ENCODE measurements at places on chromosomes 5 and 9.

DNA sequence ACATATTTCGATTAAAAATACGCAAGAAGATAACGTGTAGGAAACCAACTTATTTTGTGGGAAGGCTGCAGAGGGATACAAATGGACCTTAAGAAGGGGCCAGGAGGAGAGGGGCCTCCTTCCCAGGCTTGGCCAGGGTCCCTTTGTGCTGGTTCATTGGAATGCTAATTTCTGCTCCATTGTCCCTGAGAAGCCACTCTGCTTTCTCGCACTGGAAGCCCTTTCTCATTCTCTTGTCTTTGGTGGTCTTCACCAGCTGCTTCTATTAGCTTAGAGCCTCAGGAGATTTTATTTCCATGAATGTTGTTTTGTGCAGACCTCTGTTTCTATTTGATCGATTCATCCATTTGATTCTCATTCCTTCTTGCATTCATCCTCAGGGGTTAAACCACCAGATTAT, 325.4 kb downstream of the TMEM38B start:
- H3K36me3 ChIP-seq: no peaks in the 10 kb centered on the region
- H3K4me1 ChIP-seq: no peaks in the 10 kb centered on the region
- DNase-seq: no peak
- H3K4me3 ChIP-seq: no peak overlapping the region
- no peak overlapping the region for H3K27ac ChIP-seq

- peaks cover 70% of the 10 kb centered on the region for H3K36me3 ChIP-seq
- peak overlapping the region; percentile 100 for H3K4me3 ChIP-seq
- H3K27me3 ChIP-seq: no peaks in the 10 kb centered on the region
- peaks cover 66% of the 10 kb centered on the region for H3K4me1 ChIP-seq
- peak overlapping the region; percentile 100 for H3K27ac ChIP-seq
Measured at GRCh38 chr9:114389612-114390368, 2.0 kb upstream of the AKNA start.

DNA sequence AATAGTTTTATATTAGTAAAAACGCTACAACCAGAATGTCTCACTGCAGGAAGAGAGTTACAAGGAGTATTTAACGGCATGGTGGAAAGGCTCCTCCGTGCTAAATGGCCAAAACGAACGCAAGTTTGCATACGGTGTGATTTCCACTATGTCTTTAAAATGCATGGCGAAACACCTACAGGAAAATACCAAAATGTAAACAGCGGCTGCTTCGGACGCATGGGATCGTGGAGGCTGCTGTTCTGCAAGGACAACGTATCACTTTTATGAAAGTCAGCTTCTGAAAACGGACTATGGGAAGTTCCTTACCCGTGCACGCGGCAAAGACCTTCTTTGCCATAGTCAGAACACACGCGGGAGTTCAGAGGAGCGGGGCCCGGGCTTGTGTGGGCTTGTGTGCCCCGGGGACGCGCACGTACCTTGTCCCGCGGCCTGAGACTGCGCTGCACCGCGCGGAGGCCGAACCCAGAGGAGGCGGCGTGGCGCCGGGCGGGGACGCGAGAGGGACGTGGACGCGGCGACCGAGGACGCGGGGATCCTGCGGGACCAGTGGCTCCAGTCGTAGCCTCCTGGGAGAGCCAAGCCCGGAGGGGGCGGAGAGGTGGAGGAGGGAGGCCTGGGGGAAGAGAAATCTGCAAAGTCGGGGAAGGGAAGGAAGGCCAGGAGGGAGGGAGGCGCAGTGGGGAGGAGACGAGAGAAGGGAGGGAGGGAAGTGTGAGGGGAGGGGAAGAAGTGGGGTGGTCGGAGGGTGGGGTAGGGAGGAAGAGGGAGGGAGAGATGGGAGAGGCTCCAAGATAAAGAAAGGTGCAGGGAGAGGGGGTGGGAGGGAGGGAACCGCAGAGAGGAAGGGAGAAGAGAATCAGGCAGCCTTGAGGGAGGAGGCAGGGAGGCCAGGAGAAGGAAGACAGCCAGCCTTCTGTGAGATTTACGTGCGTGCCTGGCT, at the start of gene CMBL:
Gene CMBL (minus strand): TSS at position 697 of the 943 bp plus-strand sequence. CDS start 17,140 bp downstream, outside the sequence.
- peak; percentile 41 for DNase-seq
- H3K36me3 ChIP-seq: no peaks in the 10 kb centered on the region
- peaks cover 9% of the 10 kb centered on the region for H3K4me1 ChIP-seq
- H3K4me3 ChIP-seq: peak within 1 kb of the TSS; percentile 67
- peaks cover 49% of the 10 kb centered on the region for H3K27me3 ChIP-seq

DNA sequence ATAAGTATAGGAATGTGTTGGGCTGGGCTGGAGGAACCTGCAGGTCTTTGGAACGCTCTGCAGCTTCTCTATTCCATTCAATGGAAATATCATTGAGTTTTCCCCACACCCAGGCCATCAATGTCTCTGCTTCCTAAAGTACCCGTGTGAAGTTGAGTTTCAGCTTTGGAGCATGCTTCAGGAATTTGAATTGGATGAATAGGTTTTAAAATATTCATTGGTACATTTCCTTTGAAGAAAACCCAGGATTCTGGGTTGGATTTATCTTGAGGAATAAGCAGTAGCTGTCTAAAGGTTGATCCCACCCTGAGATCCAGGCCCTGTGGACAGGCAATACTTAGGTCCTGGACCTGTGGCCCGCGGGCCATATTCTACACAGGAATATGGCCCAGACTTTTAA, 37.3 kb downstream of the INSYN2B start:
- H3K27ac ChIP-seq: no peak overlapping the region
- H3K4me3 ChIP-seq: no peak overlapping the region
- peaks cover 14% of the 10 kb centered on the region for H3K36me3 ChIP-seq
- peaks cover 3% of the 10 kb centered on the region for H3K4me1 ChIP-seq

DNA sequence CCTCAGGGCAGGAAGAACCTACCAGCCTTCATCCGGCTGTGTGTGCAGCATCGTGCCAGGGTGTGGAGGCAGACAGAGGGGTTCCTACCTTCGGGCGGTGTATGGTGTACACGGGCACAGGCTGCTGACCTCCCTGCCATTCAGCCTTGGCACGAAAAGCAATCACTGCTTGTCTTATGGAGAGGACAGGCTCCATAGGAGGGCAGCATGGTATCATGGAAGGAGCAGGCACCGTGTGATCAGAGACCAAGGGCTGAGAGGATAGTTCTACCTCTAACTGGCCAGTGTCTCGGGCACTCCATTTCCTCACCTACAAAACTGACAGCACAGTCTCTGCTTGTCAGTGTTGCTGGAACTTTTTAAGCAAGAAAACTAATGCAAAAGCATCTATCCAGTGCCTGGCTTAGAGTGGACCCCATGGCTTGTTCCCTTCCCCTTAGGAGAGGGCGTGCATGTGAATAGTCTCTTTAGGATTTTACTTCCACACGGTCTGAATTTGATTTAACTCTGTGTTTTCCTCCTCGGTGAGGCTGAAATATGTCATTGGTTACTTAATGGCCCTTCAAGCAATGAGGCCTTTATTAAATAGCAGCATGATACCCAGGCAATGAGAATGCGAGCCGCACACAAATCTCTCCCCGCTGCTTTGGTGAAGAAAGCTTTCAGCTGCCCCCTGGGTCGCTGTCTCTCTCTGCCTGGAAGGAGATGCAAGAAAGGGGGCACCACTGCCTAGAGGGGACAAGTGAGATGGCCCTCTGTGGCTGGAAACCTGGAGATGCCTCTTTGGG, 22.2 kb downstream of the TTLL11 start:
- no peaks in the 10 kb centered on the region for H3K36me3 ChIP-seq
- H3K27ac ChIP-seq: no peak overlapping the region
- no peaks in the 10 kb centered on the region for H3K27me3 ChIP-seq
- DNase-seq: no peak
- H3K4me1 ChIP-seq: no peaks in the 10 kb centered on the region
- H3K4me3 ChIP-seq: no peak overlapping the region

GRCh38 chr5:43433382-43433781, 21.2 kb upstream of the CCL28 start:
- no peaks in the 10 kb centered on the region for H3K36me3 ChIP-seq
- H3K27me3 ChIP-seq: no peaks in the 10 kb centered on the region
- DNase-seq: no peak
- no peak overlapping the region for H3K27ac ChIP-seq
- no peaks in the 10 kb centered on the region for H3K4me1 ChIP-seq

DNA sequence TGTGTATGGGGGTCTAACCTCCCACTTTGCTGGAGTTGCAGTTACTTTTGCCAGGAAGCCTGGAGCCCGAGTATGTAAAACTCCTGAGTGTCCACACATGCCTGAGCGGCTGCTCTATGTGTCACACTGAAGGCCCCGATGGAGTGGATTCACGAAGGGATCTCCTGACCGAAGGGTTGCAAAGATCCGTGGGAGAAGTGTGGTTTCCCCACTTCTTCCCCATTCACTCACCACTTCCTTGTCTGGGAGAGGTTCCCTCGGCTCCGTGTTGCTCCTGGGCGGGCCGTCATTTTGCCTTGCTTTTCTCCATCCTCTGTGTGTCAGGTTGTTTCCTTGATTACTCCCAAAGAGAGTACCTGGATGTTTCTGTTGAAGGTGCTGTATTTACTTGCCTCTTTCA, 16.2 kb upstream of the IL3 start:
- no peak overlapping the region for H3K27ac ChIP-seq
- H3K4me3 ChIP-seq: no peak overlapping the region
- no peaks in the 10 kb centered on the region for H3K4me1 ChIP-seq
- peaks cover 62% of the 10 kb centered on the region for H3K27me3 ChIP-seq
- no peaks in the 10 kb centered on the region for H3K36me3 ChIP-seq
